Fibroblast of lung (primary cell): ENCODE measurements at places on chromosomes 11 and 22.

DNA sequence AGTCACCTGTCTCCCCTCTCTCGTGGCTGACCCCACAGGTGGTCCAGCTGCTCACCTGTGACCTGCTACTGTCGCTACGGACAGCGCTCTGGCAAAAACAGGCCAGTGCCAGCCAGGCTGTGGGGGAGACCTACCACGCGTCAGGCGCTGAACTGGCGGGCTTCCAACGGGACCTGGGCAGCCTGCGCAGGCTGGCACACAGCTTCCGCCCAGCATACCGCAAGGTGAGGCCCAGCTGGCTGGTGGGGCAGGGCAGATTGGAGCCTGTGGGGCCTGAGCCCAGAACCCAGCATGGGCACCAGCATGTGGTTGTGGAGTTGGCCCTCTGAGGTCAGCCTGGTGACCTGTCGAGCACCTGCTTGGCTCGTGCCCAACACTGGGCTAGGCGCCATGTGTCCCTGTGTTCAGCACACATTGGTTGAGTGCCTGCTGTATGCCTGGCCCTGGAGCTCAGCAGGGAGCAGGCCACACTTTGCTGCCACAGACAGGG lies 11.9 kb downstream of the SHISA8 start:
- no peak for DNase-seq

DNA sequence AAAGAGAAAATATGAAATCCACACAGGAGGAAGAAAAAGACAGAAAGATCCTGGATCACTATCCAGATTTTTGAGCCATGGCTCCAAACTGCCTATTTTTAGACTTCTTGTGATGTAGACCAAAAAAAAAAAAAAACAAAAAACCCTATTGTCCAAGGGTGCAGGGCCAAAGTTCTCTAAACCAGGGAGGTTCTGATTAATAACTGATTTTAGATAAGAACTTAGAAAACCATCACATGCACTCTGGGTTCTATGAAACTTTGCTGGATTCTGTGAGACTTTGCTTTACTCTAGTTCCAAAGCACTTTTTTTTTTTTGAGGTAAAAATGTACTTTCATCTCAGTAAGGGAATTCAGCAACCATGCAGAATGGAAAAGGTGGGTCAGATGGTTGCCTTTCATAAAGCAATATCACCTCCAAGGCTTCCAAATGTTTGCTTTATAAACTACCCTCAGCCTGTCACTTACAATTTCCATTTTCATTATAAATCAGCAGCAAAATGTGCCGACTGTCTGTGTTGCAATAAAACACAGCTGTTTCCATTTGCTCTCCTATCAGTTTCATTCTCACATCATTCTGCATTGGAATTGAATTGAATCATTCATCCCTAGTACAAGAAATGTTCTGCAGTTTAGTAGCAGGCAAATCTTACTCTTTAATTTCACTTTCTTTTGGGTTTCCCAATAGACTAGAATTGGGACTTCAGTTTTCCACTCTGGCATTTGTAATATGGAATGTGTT lies 1584.3 kb upstream of the RAG2 start:
- DNase-seq, result peak; percentile 59

DNA sequence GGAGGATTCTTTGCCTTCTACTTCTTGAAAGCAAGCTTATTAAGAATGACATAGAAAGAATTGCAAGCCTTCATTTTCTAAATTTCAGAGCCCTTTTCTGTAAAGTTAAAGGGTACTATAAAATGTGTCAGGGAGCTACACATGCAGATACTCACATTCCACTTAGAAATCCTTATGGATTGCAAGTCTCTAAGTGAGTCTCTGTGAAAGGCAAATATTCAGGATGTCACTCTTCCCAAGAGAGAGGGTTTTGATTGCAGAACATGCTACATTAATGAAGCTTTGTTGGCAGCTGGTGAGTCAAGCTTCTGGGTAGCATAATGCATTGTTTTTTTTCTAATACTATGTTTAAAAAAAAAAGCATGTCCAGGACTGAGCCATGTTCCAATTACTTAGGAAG lies 369.2 kb downstream of the DCDC1 start:
- no peak for DNase-seq

DNA sequence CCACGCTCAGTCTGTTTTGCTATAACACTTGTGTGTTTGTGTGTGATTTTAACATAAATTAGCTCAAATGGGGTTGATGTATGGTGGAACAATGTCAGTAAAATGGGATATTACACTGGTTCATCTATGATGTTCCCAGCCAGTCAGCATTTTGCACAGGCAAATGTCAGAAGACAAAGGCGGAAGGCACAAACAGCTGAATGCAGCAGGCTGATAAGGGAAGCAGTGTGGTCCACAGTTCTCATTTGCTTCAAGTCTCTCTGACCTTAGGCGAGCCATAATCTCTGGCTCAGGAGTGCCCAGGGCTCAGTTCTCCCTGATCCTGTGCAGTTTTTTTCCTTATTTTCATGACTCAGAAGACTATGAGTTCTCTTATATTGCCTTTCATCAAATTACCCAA lies 102.7 kb downstream of the FAR1 start:
- DNase-seq, result no peak

DNA sequence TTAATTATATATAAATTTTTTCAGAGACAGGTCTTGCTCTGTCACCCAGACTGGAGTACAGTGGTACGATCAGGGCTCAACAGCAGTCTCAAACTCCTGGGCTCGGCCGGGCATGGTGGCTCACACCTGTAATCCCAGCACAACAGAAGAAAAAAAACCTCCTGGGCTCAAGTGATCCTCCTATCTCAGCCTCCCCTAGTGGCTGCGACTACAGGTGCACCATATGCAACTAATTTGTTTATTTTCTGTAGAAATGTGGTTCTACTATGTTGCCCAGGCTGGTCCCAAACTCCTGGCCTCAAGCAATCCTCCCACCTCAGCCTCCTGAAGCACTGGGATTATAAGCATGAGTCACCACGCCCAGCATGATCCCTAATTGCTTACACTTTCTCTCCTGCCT lies 56.1 kb upstream of the SLC35C1 start:
- no peak for DNase-seq

- DNase-seq, result peak; percentile 31
Observed at GRCh38 chr11:13760115-13760514, 91.6 kb downstream of the FAR1 start.

DNA sequence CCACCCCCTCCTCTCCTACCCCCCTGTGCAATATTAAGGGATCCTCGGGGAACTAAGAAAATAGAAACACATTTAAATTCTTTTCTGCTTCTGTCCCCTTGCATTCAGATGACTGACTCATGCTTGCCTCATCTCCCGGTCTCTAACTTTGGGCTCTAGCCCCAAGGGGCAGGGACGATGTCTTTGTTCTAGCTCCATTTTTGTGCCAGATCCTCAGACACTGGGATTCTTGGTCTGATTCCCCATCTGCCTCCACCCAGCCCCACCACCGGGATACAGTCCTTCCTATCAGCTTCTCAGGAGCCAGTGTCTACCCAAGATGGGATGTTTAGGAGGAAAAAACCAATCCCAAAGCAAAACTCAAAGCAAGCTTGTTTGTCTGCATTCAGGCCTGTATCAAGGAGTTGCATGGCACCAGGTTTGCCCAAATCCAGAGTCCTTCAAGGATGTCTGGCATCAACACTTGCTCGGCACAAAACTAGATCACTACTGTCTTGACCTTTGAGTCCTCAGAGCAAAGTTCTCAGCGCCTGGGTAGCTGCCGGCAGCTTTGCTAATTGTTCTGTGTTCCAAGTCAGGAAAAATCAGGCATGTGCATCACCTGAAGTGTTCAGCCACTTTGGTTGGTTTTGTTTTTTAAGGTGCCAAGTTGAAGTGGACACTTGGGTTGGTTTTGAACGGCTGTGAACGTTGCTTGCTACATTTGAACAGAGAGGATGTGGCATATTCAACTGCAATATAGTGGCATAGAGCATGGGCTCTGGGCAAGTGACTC lies 212.8 kb downstream of the DSCAML1 start:
- DNase-seq, result no peak

DNA sequence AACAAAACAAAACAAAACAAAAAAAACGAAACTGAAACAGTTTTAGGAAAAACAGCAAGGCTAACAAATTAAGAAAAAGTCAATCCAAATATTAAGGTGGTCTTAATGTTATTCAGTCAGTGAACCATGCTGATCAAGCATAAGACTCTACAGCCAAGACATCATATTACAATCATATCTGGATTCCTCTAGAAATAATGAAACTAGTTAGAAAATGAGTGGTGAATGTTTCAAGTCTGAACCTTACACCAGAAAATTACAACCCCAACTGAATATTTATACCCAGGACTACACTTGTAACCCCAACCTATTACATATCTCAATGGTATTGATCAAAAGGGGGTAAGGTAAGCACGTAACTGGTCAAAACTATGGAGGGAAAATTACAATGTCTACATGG lies 48.8 kb downstream of the ACAT1 start:
- DNase-seq, result no peak

- DNase-seq, result no peak
Observed at GRCh38 chr22:42397332-42398249, 34.6 kb downstream of the NFAM1 start.
